Stimulated activated CD8-positive, alpha-beta memory T cell treated with anti-CD3 and anti-CD28 coated beads, Interleukin-4, amount 100 ng/mL, for 4 hours (primary cell): ENCODE measurements at places on chromosomes 16 and 17.

DNA sequence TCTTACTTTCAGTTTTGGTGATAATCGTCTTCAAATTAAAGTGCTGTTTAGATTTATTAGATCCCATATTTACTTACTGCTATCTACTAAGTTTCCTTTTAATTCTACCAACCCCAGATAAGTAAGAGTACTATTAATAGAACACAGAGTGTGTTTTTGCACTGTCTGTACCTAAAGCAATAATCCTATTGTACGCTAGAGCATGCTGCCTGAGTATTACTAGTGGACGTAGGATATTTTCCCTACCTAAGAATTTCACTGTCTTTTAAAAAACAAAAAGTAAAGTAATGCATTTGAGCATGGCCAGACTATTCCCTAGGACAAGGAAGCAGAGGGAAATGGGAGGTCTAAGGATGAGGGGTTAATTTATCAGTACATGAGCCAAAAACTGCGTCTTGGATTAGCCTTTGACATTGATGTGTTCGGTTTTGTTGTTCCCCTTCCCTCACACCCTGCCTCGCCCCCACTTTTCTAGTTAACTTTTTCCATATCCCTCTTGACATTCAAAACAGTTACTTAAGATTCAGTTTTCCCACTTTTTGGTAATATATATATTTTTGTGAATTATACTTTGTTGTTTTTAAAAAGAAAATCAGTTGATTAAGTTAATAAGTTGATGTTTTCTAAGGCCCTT, 56.8 kb downstream of the HLF start:
- DNase-seq, result no peak

- no peak for DNase-seq
Observed at GRCh38 chr17:78113804-78114785, 14.5 kb downstream of the TMC6 start.

- DNase-seq, result no peak
Observed at GRCh38 chr17:4055014-4055413, 87.8 kb downstream of the ZZEF1 start.

GRCh38 chr16:54912720-54913119, 17.9 kb upstream of the IRX5 start:
- no peak for DNase-seq

DNA sequence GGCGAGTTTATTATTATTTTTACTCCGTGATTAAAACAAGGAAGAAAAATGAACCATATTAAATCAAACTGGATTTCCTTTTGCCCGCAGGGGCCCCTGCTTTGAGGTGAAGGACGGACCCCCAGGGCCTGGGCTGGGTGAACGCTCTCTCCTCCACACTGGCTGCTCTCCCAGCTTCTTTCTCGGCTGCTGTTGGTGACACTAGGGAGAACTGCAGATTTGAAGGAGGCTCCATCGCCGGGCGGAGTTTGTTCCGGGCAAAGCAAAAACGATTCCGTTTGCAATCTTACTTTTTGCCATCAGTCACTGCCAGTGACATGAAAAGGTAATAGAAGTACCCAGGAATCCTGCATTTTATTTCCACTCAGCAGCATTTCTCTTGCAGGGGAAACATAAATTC, 221.6 kb upstream of the SDK2 start:
- no peak for DNase-seq
